Foreskin fibroblast (primary cell): ENCODE measurements at places on chromosomes 1 and 21.

DNA sequence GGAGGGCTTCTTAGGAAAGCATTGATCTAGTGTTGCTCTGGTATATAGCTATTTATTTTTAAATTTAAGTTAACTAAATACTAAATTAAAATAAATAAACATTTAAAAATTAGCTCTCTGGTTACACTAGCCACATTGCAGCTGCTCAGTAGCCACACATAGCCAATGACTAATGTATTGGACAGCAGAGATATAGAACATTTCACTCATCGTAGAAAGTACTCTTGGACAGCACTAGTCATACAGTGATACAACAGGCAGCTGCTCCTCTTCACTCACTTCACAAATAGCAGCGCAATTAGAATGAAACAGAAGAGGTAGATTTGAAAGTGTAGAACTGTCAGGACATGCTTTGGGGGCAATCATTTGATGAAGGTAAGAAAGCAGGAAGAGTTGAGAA, 245.4 kb downstream of the PBX1 start:
- no peak for DNase-seq

GRCh38 chr1:222927031-222927430, 112.2 kb downstream of the DISP1 start:
- DNase-seq = no peak

DNA sequence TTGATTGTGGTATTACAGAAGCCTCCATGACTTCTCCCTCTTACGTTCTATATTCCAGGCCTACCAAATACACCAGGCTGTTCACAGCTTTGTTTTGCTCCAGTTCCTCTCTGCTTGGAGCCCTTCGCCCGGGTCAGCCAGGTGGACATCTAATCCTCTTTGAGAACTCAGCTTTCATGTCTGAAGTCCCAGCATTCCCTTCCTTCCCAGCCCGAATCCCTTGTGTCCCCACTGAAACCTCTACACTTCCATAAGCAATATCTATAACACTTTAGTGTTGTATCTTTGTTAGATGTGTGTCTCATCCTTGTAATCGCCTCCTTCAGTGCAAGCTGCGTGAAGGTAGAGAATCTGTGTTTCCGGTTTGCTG, 1.9 kb downstream of the RNF11 start:
- DNase-seq = no peak

GRCh38 chr1:218357211-218357892, 12.2 kb downstream of the TGFB2 start:
- no peak for DNase-seq

- DNase-seq = no peak
Measured at GRCh38 chr21:29302359-29302875, 3.7 kb downstream of the BACH1 start.

DNA sequence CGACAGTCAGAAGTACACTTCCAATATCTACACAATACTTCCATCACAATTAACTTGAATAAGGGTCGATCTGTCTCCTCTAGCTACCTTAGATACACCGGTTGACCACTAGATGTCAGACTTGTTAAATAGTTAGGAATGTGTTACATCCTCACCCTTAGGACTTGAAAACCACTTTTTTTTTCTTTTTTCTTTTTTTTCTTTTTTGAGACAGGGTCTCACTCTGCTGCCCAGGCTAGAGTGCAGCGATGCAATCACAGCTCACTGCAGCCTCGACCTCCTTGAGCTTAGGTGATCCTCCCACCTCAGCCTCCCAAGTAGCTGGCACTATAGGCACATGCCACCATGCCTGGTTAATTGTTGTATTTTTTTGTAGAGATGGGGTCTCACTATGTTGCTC, 120.4 kb upstream of the GREM2 start:
- peak; percentile 75 for DNase-seq

GRCh38 chr1:24923485-24924113, 6.5 kb downstream of the RUNX3 start:
- DNase-seq = no peak

DNA sequence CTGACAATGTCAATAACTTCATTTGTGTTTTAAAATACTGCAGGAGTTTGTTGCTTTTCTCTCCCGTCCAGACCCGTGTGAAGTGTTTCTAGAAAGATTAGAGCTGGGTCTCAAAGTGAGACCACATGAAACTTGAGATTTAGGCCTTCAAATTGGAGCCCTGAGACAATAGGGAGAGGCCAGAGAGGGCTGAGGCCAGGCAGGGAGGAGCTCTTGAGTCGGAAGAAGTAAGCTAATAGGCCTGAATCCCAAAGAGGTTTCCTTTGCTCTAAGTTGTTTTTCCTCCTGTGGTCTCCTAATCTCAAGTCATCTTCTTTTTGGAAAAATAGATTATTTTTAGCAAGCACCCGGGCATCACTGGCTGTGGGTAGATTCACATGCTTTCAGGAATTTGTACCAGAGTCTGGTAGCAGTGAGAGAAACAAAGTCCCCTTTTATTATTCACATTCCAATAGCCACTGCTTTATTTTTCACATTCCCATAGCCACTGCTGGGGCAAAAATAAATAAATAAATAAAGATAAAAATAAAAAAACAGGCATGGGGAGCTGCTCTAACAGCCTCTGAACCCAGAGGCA, 25.6 kb downstream of the CD244 start:
- no peak for DNase-seq

GRCh38 chr1:198132060-198132781, 24.6 kb upstream of the NEK7 start:
- no peak for DNase-seq

DNA sequence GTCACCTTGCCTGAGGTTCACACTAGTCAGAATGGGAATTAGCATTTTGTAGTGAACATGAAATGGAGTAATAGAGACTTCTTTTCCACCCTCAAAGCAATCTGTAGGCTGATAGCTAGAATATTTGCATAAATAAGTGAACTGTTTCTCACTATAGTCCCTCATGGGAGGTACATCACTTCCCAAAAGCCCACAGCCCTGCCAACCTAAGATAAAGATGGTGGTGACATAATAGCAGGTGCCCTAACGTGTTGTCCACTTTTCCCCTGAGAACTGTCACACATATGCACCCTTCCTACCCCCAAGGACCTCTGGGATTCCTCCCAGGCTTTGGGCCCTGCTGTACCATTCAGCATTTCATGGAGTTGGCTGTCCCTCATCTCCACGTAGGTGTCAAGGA, 4.4 kb downstream of the TMEM35B start:
- DNase-seq = no peak

DNA sequence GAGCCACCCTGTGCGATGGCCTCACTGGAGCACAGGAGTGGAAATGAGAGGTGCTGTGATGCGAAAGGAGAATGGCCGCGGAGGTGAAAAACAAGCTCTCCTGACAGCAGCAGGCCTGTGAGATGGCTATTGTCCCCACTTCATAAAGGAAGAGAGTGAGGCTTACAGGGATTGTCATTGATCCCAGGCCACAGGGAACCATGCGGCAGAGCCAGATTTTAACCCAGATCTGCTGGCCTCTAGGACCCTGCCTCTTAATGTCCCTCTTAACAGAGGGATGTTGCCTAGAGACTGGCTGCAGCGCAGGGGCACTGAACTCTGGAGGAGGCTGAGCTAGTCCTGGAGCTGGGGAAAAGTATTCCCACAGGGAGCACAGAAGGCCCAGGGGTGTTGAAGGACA, 3.1 kb upstream of the SYTL1 start:
- no peak for DNase-seq

DNA sequence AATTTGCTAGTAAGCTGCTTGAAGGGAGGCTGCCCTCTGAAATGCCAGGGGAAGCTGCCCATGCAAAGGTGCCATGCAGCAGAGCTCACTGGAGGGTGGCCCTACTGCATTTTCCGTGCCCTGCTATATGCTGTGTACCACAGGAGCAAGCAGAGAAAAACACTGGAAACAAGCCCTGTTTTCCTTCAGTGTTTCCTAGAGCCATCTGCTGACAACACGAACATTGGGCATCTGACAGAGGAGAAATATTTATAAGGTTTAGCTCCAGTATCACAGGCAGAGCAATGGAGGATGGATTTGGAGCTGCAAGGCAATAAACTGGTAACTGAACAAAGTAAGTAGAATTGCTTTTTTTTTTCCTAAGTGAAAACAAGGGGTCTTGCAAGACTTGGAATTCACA, 198.4 kb downstream of the USP25 start:
- no peak for DNase-seq

- no peak for DNase-seq
Measured at GRCh38 chr21:45740491-45741357, 97.2 kb downstream of the PCBP3 start.

DNA sequence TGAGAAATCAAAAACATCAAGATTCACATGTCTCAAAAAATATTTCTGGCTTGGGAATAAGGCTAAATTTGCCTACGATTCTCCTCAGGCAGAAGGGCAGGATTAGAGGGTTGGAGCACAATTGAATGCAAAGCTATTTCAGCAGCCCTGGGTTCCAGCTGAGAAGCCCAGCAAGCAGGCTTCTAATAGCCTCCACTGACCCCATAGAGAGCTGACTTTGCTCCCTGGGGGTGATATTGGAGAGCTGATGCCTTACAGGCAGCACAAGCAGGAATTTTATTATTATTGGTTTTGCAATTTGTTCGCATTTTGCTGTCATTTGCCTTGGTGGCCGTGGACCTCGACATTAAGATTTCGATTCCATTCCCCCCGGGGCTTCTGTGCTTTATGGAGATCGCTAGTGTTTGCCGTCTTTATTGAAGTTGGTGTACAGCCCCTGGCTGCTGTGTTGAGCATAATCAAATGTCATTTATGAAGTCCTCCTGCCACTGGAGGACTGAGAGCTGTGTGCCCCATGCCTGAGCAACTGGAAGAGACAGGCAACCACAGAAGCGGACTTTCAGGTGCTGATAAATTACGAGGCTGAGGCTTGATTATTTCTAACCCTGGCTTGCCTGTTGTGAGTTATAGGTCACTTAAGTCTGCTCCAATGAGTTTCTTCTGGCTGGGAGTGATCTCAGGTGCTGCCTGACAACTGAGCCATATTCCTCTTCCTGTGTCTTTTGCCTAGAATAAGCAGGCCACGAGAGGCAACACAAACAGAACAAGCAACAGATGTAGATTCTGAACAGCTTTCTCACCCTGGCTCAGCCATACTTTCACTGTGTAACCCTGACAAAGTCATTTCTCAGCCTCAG, 518.4 kb upstream of the CAMK1G start:
- DNase-seq = no peak

GRCh38 chr1:209583408-209583807, at the start of gene CAMK1G:
Gene CAMK1G (plus strand): TSS chr1:209583714. CDS start chr1:209594984, 11,270 bp downstream.
- DNase-seq = peak; percentile 43

DNA sequence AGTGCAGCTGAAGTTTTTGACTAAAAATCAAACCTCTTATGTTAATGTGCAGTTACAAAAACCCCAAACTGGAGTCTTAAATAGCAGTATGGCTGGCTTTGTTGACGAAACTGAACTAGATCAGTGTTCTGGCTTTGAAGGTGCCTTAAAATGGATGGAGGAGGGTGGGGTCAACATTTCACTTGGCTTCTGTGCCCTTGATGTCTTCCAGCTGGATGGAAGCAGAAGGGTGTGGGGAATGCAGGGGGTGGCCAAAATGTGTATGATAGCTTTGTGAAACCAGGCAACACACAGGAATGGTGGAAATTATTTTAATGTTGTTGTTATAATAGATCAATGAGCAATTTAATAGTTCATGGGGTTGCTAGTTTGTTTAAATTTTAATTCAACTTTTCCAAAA, 96.8 kb upstream of the C1orf105 start:
- no peak for DNase-seq

GRCh38 chr1:232901255-232901654, 49.2 kb upstream of the NTPCR start:
- DNase-seq = no peak

GRCh38 chr1:65751961-65752360, 40.7 kb upstream of the PDE4B start:
- DNase-seq = no peak

- no peak for DNase-seq
Measured at GRCh38 chr1:2318314-2319278, 72.8 kb downstream of the MORN1 start.

- no peak for DNase-seq
Measured at GRCh38 chr1:179046808-179047635, 21.3 kb downstream of the FAM20B start.

DNA sequence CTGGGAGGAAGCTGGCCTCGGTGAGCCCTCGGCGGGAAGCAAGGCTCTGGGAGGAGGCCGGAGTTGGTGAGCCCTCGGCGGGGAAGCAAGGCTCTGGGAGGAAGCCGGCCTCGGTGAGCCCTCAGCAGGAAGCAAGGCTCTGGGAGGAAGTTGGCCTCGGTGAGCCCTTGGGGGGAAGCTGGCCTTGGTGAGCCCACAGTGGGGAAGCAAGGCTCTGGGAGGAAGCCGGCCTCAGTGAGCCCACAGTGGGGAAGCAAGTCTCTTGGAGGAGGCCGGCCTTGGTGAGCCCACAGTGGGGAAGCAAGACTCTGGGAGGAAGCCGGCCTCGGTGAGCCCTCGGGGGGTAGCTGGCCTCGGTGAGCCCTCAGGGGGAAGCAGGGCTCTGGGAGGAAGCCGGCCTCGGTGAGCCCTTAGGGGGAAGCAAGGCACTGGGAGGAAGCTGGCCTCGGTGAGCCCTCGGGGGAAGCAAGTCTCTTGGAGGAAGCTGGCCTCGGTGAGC, 36.0 kb downstream of the KRTAP10-1 start:
- DNase-seq = no peak
